Tibial artery (tissue), 4 donors: ENCODE measurements at places on chromosomes 12 and 14.

GRCh38 chr14:32343926-32344430 lies 14.9 kb downstream of the AKAP6 start:
- DNase-seq = no peak

DNA sequence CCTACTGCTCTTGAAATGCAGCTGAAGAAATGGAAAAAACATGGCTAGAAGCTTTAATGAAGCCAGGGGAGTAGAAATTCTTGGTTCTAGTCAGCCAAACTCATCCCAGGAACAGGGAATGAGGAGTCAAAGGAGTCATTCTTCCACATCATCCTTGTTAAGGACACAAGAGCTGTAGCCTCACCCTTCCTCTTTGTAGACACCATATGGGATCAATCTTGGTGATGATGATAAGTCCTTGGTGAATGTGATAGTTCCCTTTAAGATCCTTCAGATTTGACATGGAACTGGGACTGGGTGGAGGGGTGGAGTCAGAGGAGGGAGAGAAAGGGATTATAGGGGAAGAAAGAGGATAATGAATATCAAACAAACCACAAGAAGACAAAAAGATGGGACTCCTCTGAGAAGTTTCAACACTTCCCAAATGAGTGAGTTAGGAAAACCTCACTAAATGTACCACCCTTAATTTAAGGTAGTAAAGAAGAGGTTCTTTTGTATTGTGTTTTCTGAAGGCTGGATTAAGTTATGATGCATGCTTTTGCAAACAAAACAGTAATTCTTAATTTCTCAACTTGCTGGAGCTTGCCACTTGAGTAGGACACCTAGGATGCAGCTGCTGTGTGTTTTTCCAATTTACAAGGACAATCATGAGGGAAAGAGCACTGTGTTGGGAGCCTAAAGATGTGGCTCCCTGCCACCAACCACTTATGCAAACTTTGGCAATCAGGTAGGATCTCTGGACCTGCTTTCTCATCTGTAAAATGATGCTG lies 104.0 kb downstream of the WIF1 start:
- no peak for DNase-seq

GRCh38 chr12:46920499-46920898 lies 94.7 kb upstream of the SLC38A4 start:
- no peak for DNase-seq

GRCh38 chr12:31015215-31015614 lies 58.4 kb upstream of the DDX11 start:
- DNase-seq = no peak

GRCh38 chr12:24711056-24712008 lies 237.6 kb downstream of the BCAT1 start:
- DNase-seq = no peak

GRCh38 chr14:100605706-100606686 lies 18.8 kb upstream of the BEGAIN start:
- DNase-seq = peak; percentile 34
